Osteoblast (primary cell): ENCODE measurements at places on chromosomes 6 and 20.

GRCh38 chr6:62057300-62057699 is 228.7 kb downstream of the KHDRBS2 start:
- H3K27me3 ChIP-seq = no peaks in the 10 kb centered on the region
- H3K4me1 ChIP-seq = no peaks in the 10 kb centered on the region
- DNase-seq = no peak
- H3K4me3 ChIP-seq = no peak overlapping the region

DNA sequence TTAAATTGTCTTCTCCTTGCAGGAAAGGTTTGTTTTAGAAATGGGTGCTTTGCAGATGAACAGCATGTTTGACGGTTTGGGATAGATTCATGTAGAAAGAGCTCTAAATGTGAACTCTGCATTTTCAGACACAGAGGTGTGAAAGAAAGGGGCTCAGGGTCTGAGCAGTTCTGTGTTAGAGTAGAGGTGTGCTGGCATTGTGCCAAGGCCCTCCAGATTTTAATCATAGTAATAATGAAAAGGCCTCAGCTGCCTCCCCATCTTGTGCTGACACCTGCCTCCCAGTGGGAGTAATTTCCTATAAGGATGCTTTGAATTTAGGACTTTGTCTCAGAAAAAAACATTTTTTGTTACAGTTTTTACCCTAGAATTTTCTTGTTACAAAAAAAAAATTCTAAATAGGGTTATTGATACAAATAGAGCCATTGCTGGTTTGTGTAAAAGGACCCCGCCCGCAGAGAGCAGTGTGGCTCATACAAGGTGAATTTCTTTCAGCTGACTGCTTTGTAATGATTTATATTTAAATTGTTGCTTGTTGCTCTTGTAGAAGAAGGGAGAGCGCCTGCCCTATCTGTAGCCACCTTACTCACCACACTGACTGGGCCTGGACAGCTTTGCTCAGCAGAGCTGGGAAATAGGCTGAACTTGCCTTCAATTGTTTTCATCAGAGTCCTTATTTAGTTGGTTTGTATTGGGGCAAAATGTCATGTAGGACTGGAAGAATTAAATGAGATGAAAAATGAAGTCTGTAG is 294.5 kb downstream of the ZFAND3 start:
- peaks cover 11% of the 10 kb centered on the region for H3K4me1 ChIP-seq
- DNase-seq = no peak
- H3K27ac ChIP-seq = no peak overlapping the region
- no peaks in the 10 kb centered on the region for H3K27me3 ChIP-seq
- no peak overlapping the region for H3K4me3 ChIP-seq
- H3K36me3 ChIP-seq = no peaks in the 10 kb centered on the region

DNA sequence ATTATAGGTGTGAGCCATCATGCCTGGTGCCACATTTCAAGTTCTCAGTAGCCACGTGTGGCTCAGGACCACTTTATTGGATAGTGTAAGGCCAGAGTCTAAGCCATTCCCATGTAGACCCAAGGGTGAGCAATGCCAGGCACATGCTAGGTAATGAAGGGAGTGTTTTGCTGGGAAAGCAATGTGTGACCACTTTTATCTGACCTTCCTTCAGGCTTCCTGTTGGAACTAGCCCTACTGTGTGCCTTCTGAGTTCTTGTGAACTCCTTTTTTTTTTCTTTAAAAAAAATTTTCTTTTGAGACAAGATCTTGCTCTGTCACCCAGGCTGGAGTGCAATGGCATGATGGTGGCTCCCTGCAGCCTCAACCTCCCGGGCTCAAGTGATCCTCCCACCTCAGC is 33.3 kb downstream of the ZNF341 start:
- H3K36me3 ChIP-seq = peaks cover 9% of the 10 kb centered on the region
- H3K27ac ChIP-seq = no peak overlapping the region
- no peak for DNase-seq
- no peaks in the 10 kb centered on the region for H3K27me3 ChIP-seq

GRCh38 chr6:15602154-15602553 is 60.7 kb downstream of the DTNBP1 start:
- no peak for DNase-seq
- H3K36me3 ChIP-seq = no peaks in the 10 kb centered on the region
- H3K4me1 ChIP-seq = no peaks in the 10 kb centered on the region
- no peak overlapping the region for H3K4me3 ChIP-seq
- H3K27me3 ChIP-seq = no peaks in the 10 kb centered on the region

DNA sequence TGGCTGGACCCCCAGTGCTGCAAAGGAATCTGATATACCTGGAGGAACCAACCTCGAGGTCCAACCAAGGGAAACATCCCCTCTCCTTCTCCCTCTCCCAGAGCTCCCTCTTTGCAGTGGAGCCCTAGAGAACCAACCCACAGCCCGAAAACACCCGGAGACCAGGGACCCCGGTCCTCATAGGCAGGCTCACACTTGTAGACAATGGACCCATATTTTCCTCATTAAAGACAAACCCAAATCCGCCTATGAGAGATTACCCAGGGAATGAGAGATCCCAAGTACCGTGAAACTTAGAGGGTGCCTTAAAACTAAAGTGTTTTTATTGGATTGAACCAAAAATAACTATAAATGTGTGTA is 9.6 kb upstream of the FOXF2 start:
- H3K36me3 ChIP-seq = no peaks in the 10 kb centered on the region
- H3K27ac ChIP-seq = no peak overlapping the region
- no peaks in the 10 kb centered on the region for H3K4me1 ChIP-seq

GRCh38 chr20:17651129-17651759 is 30.8 kb downstream of the RRBP1 start:
- peak; percentile 94 for DNase-seq
- H3K27me3 ChIP-seq = no peaks in the 10 kb centered on the region
- peaks cover 54% of the 10 kb centered on the region for H3K4me1 ChIP-seq
- no peak overlapping the region for H3K4me3 ChIP-seq
- H3K27ac ChIP-seq = peak overlapping the region; percentile 78
- H3K36me3 ChIP-seq = peaks cover 62% of the 10 kb centered on the region

GRCh38 chr20:62025394-62025793 is 40.3 kb downstream of the TAF4 start:
- no peaks in the 10 kb centered on the region for H3K27me3 ChIP-seq
- H3K27ac ChIP-seq = no peak overlapping the region
- no peak overlapping the region for H3K4me3 ChIP-seq
- H3K4me1 ChIP-seq = peaks cover 21% of the 10 kb centered on the region
- peak; percentile 41 for DNase-seq
- no peaks in the 10 kb centered on the region for H3K36me3 ChIP-seq

DNA sequence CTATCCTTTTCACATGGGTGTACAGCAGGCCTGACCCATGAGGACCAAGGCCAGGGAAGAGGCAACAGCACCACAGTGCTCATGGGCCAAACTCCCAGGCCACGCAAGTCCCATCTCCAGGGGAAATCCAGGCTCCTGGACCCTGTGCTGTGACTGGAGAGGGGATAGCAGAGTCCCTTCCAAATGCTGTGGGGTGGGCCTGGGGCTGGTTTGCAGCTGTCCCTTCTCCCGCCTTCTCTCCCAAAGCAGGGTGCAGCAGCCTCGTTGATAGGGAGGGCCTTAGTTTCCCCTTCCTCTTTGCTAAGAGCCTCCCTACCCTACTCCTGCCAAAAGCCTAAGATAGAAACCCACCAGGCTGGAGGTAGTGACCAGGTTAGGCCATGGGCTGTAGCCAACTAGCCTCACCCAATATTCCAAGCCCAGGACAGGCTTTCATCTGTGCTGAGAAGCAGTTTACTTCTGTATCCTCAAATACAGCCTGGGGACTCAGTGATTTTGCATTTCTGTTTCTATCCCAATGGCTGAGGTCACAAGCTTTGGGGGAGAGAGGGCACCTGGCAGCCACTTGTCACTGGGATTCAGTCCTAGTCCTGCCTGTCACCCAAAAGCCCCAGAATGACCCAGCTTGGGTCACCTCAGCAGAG is 1.4 kb downstream of the CTSZ start:
- DNase-seq = peak; percentile 93
- peak overlapping the region; percentile 78 for H3K27ac ChIP-seq
- no peaks in the 10 kb centered on the region for H3K27me3 ChIP-seq
- H3K36me3 ChIP-seq = peaks cover 35% of the 10 kb centered on the region
- peaks cover 25% of the 10 kb centered on the region for H3K4me1 ChIP-seq

DNA sequence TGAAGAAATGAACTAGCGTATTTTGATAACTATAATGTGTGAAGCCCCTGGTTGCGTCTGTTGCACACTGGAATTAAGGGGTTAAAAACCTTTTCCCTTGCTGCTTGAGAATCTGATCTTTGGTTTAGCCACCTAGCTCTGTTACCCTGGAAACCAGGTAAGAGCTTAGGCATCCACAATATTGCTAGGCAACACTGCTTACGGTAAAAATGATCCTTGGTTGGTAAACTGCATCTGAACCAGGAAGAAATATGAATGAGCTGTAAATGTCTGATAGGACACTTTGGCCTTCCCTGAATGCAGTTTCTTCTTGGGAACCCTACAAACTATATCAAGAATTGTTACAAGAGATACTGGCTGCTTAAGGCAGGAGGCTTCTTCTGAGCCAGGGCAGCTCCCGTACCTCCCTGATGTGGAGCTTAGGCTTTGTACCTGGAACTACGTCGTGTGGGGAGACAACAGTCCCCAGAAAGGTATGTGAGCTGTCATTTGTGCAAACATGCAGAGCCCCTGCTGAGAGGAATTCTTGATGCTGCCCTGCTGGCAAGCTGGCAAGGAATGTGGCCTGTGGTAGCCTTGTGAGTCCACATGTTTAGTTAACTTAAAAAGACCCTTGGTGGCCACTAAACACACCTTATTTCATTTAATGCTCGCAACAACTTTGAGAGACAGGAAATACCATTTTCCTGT is 18.4 kb downstream of the UBE3D start:
- H3K4me3 ChIP-seq = no peak overlapping the region
- no peaks in the 10 kb centered on the region for H3K36me3 ChIP-seq
- peak; percentile 5 for DNase-seq
- no peak overlapping the region for H3K27ac ChIP-seq
- H3K27me3 ChIP-seq = no peaks in the 10 kb centered on the region

- H3K36me3 ChIP-seq = no peaks in the 10 kb centered on the region
- DNase-seq = peak; percentile 5
- no peak overlapping the region for H3K27ac ChIP-seq
- H3K27me3 ChIP-seq = no peaks in the 10 kb centered on the region
- no peak overlapping the region for H3K4me3 ChIP-seq
These were observed 100.9 kb downstream of the TMEM242 start for GRCh38 chr6:157222201-157222981.

GRCh38 chr20:63484236-63484635 is 11.8 kb upstream of the KCNQ2 start:
- DNase-seq = no peak
- no peak overlapping the region for H3K27ac ChIP-seq
- H3K27me3 ChIP-seq = peaks cover 19% of the 10 kb centered on the region

DNA sequence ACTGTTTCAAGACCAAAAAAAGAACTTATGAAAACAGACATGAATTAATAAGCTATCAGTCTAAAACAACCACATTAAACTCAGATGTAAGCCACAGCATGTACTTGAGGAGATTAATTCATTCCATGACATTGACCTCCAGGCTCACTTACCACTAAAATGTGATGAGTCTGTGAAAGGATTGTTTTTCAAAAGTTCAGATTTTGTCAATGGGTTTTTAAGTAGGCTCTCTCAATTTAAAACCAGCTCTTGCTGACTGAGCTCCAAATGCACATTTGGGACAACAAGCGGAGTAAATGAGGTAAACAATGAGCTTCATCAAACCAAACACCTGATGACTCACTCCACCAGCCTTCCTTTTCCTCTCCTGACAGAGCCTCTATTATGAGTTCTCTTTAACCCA is 197.0 kb downstream of the SIM1 start:
- no peak overlapping the region for H3K27ac ChIP-seq
- H3K4me3 ChIP-seq = no peak overlapping the region
- no peaks in the 10 kb centered on the region for H3K27me3 ChIP-seq
- no peak for DNase-seq
- no peaks in the 10 kb centered on the region for H3K36me3 ChIP-seq

GRCh38 chr20:61558726-61559125 is 306.7 kb downstream of the CDH4 start:
- peak; percentile 78 for DNase-seq
- peaks cover 12% of the 10 kb centered on the region for H3K4me1 ChIP-seq
- no peak overlapping the region for H3K4me3 ChIP-seq

- no peak for DNase-seq
- no peak overlapping the region for H3K4me3 ChIP-seq
- no peak overlapping the region for H3K27ac ChIP-seq
- peaks cover 5% of the 10 kb centered on the region for H3K4me1 ChIP-seq
These were observed 6.8 kb upstream of the HEY2 start for GRCh38 chr6:125742464-125743120.

GRCh38 chr6:40874495-40874894 is 164.5 kb downstream of the UNC5CL start:
- no peak overlapping the region for H3K4me3 ChIP-seq
- H3K27me3 ChIP-seq = peaks cover 5% of the 10 kb centered on the region
- no peaks in the 10 kb centered on the region for H3K4me1 ChIP-seq
- no peaks in the 10 kb centered on the region for H3K36me3 ChIP-seq

GRCh38 chr6:125157280-125157679 is 3.7 kb downstream of the TPD52L1 start:
- no peak overlapping the region for H3K4me3 ChIP-seq
- DNase-seq = no peak
- no peaks in the 10 kb centered on the region for H3K4me1 ChIP-seq
- H3K27me3 ChIP-seq = no peaks in the 10 kb centered on the region
- no peak overlapping the region for H3K27ac ChIP-seq
- no peaks in the 10 kb centered on the region for H3K36me3 ChIP-seq

DNA sequence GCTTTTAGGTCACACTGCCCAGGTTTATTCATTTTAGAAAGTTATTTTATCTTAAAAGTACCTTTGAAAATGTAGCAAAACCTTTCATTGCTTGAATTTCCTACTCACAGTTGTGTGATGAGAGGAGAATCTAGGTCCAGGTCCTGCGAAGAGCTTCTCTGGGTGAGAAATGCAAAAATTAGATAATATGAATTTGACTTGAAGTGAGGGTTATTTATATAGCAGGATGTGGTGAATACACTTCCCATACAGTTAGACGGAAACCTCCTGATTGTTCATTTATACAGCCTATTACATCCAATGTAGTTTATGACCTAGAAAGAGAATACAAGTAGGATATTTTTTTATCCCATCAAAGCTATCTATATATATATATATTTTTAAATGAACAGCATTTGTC is 30.5 kb downstream of the CDKAL1 start:
- no peak overlapping the region for H3K27ac ChIP-seq
- no peak for DNase-seq
- no peaks in the 10 kb centered on the region for H3K27me3 ChIP-seq

- no peaks in the 10 kb centered on the region for H3K27me3 ChIP-seq
- DNase-seq = no peak
- no peaks in the 10 kb centered on the region for H3K36me3 ChIP-seq
- H3K4me3 ChIP-seq = no peak overlapping the region
- no peak overlapping the region for H3K27ac ChIP-seq
These were observed 127.0 kb upstream of the STXBP5 start for GRCh38 chr6:147077251-147077650.

GRCh38 chr20:13147971-13148370 is 73.1 kb upstream of the ISM1 start:
- H3K4me3 ChIP-seq = no peak overlapping the region
- no peaks in the 10 kb centered on the region for H3K27me3 ChIP-seq
- no peaks in the 10 kb centered on the region for H3K36me3 ChIP-seq
- no peak overlapping the region for H3K27ac ChIP-seq
- no peak for DNase-seq
- H3K4me1 ChIP-seq = no peaks in the 10 kb centered on the region
